AG10803 (cell line): ENCODE measurements at places on chromosomes 5 and 9.

- DNase-seq, result no peak
Measured at GRCh38 chr9:121296213-121297127, 28.5 kb downstream of the GSN start.

GRCh38 chr5:6090079-6090654, 288.2 kb downstream of the MED10 start:
- no peak for DNase-seq

- DNase-seq, result no peak
Measured at GRCh38 chr9:3629495-3629894, 103.7 kb upstream of the RFX3 start.

- DNase-seq, result peak; percentile 24
Measured at GRCh38 chr5:107218457-107219193, 452.1 kb downstream of the EFNA5 start.

DNA sequence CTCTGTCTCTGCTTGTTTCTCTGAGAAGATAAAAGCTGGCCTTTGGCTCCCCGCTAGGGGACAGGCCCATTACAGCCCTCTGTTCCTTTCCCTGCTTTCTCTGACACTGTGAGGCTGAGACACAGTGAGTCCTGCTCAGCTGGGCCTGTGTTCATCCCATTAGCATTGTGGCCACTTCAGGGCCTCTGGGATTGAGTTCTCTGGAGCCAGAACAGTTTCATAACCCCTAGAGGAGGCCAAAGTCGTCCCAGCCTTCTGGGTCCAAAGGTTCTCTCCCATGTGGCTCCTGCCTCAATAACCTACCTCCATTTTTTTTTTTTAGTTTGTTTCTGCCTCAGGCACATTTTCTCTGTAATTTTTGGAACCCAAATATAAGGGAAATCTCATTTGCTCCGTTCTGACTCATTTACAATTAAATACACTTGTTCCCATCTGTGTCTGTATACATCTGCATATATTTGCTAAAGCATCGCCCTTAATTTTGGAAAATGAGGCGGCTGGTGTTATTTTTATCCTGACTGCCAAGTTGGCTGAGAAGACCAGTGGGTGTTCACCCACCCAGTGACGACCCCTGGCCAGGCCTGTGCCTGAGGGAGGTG, 27.3 kb upstream of the CTNNA1 start:
- DNase-seq, result peak; percentile 22

GRCh38 chr5:119285070-119285916, 70.5 kb upstream of the TNFAIP8 start:
- peak; percentile 38 for DNase-seq

- peak; percentile 2 for DNase-seq
Measured at GRCh38 chr5:110865400-110866094, 126.7 kb downstream of the SLC25A46 start.

DNA sequence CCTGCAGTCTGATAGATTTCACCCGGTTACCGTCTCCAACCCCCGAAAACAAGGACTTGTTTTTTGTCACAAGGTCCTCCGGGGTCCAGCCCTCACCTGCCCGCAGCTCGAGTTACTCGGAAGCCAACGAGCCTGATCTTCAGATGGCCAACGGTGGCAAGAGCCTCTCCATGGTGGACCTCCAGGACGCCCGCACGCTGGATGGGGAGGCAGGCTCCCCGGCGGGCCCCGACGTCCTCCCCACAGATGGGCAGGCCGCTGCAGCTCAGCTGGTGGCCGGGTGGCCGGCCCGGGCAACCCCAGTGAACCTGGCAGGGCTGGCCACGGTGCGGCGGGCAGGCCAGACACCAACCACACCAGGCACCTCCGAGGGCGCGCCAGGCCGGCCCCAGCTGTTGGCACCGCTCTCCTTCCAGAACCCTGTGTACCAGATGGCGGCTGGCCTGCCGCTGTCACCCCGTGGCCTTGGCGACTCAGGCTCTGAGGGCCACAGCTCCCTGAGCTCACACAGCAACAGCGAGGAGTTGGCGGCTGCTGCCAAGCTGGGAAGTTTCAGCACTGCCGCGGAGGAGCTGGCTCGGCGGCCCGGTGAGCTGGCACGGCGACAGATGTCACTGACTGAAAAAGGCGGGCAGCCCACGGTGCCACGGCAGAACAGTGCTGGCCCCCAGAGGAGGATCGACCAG, 121.3 kb downstream of the DAB2IP start:
- DNase-seq, result no peak

- peak; percentile 69 for DNase-seq
Measured at GRCh38 chr9:5872511-5872910, 18.2 kb upstream of the MLANA start.

DNA sequence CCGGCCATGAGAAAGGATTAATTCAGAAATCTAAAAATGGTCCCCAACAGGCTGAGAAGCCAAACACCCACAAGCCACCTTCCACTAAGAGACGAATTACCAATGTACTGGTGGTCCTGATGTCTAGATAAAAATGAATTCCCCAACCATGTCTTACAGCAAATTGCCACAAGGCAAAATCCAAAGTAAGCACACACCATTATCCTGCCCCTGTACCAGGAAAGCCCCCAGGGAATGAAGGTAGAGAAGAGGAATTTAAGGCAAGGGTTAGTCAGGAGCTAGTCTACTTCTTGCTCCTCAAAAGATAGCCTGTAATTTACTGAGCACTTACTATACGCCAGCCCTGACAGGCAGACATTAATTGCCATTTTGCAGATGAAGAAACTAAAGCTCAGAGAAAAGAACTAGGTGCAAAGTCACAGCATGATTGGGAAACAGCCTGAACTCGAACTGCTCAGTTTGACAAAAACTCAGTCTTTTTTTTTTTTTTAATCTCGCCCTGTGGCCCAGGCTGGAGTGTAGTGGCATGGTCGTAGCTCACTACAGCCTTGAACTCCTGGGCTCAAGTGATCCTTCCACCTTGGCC, 64.3 kb downstream of the RAPGEF1 start:
- DNase-seq, result no peak

GRCh38 chr9:95515272-95516113, 1.3 kb downstream of the PTCH1 start:
- DNase-seq, result no peak

- DNase-seq, result no peak
Measured at GRCh38 chr5:151094030-151094851, 13.4 kb upstream of the TNIP1 start.

DNA sequence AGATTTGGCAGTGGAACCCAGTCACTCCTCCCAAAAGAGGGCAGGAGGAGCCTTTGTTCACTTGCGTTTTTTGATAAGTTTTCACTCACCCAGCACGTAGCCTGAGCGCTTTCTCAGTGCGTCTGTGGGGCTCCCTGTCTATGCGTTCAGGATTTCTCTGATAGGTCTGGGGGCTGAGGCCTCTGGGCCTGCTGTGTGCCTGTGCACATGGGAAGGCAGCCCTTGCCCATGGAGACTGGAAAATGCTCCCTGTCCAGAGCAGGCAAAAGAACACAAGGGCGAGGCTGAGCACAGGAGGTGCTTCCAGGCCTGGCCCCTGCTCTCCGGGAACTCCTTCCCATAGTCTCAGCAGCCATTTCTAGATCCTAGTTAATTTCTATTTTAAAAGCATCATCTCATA, 249.9 kb downstream of the FSTL4 start:
- no peak for DNase-seq

DNA sequence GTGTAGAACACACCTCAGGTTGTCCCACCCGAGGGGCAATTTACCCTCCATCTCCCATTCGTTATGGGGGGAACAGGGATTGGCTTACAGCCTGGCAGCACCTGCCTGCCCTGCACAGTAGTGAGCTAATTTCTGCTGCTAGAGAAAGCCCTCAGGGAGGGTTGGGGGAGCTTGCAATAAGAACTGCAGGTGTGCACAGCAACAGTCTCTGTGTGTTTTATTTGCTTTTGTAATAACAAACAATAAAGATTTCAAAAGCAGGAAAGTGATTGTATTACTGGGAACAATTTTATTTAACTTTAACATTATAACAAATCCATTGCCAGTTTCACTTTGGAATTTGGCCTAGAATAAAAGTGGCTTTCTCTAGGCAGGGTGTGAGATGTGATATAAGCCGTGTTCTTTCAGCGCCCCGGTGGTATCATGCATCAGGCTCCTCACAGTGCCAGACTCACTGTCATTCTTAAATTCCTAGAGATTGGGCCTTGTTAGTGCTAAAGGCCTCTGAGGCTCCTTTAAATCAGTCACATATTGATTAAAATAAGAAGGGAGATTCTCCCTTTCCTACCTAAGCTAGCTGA, 81.1 kb downstream of the RMI1 start:
- no peak for DNase-seq

- DNase-seq, result peak; percentile 92
Measured at GRCh38 chr5:141430332-141431113, at the start of gene PCDHGA12. PCDHGA12 (plus strand) TSS chr5:141430507; CDS start chr5:141430760, 253 bp downstream.

- no peak for DNase-seq
Measured at GRCh38 chr5:132105688-132106087, 32.1 kb downstream of the CSF2 start.

- DNase-seq, result peak; percentile 81
Measured at GRCh38 chr9:114621975-114622609, 11.0 kb downstream of the TMEM268 start.
